Articular chondrocyte of knee joint (primary cell): ENCODE measurements at places on chromosomes 6 and 20. TPM values are rescaled to one million over a fixed set of nuclear protein-coding genes. Genes with fewer than 3 reads are reported as not detected.

SMIM29 gene
- total RNA-seq: 11.1 and 13.0 TPM in 2 replicates

GSTA2 gene
- not detected in 2 replicates for total RNA-seq

CST1 gene
- not detected in 2 replicates for total RNA-seq

CYP24A1 gene
- 0.26 and 0.43 TPM in 2 replicates for total RNA-seq

CFAP61 gene
- total RNA-seq: not detected in 2 replicates

OR2H2 gene
- total RNA-seq: not detected in 2 replicates

ATP6V1G2 gene
- total RNA-seq: 3.4 and 3.5 TPM in 2 replicates

PPP1R14C gene
- 11.8 and 13.9 TPM in 2 replicates for total RNA-seq
